ENCODE measurements at places on chromosomes 1 and 21.

DNA sequence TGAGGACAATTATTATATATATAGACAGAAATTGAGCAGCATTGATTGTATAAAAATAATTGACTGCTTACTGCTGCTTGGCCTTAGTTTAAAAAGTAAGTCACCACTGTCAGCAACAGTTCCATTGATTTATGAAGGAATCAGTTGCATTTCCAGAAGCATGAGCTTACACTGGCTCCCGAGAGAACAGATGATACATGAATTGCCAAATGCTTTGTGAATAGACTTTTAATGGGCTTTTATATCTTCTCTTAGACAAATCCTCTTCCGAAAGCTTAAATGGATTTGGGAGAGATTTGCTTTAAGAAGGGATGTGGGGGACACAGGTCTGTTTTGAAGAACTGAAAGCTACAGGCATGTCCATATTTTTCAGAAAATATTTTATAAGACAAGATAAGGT, 7.5 kb downstream of the FHAD1 start:
- no peak for DNase-seq

- no peak for DNase-seq
These were observed 56.1 kb downstream of the LMX1A start for GRCh38 chr1:165300400-165300903.

DNA sequence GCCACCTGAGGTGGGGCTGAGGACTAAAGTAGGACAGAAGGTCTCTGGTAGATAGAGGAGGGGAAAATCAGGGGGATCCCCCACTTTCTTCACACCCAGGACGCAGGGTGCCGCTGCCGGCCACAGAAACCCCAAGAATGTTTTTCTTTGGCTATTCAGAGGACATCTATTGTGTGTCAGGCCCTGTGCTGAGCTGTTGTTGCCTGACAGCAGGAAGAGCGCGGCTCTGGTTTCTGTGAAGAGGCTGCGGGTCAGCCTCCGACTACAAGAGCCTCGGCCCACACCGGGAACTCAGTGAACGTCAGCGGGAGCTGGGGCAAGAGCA, 407 bp upstream of the PIGV start:
- peak; percentile 81 for DNase-seq

GRCh38 chr1:230568008-230568407, 74.3 kb upstream of the COG2 start:
- DNase-seq = no peak

GRCh38 chr1:151318975-151319374, 8.2 kb downstream of the PI4KB start:
- no peak for DNase-seq

DNA sequence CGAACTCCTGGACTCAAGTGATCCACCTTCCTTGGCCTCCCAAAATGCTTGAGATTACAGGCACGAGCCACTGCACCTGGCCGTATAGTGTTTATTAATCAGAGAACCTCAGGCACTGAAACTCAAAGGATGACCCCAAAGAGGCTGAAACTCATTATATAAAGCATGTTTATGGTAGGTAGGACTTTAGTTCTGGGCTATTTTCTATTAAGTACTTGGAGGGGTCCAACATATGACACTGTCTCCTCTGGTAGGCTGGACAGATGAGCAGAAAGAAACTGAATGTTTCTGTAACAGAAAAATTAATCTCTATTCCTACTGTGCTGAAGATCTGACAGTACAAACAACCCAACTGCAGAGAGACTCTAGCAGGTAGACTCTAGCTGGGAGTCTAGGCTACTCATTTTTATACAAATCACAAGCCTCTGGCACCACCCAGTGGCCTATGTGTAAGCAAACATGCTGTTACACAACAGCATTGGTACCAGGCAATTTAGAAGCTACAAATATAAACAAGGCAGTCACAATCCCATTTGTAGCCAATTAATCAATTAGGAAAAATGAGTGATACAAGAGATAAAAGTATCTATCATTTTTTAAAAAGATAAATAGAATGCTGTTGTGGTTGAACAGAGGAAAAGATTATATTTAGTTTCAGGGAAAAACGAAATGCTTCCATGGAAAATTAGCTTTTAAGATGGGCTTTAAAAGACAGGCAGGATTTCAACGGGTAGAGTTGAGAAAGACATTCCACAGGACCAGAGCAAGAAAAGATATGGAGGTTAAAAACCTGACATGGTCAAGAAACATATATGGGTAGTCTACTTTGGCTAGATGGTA, 10.4 kb downstream of the DCAF8 start:
- DNase-seq = peak; percentile 52

DNA sequence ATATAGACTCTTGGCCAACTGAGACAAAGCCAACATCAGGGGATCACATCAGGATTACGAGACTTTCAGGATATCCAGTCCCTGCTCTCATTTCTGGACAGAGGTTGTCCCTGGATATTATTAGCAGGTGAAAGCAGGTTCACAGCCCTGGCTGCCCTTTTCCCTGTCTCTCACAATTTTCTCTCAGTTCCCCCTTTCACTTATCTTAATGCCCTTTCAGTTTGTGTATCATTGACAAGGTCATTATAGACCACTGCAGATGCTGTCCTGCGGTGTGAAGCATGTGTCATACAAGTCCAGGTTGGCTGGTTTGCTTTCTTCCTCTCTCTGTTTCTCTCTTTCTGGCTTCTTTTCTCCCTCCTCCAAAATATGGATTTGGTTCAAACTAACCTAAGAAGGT, 2.1 kb upstream of the KLHDC9 start:
- no peak for DNase-seq

DNA sequence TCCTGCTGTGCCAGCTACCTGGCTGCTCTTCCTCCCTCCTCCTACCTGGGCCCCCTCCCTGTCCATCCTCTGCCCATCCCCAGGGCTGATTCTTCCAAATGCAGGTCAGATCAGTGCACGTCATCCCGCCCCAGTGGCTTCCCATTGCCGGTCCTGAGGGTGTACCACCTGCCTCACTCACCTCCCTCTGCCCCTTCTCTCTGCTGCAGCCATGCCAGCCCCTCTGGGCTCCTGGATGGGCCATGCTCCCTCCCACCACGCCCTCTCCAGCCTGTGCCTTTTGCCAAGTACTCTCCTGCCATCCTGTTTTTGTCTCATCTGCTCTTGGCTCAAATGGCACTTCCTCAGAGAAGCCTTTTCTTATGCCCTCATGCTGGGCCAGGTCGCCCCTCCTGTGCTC, 95.8 kb downstream of the ARHGEF10L start:
- no peak for DNase-seq

- DNase-seq = no peak
These were observed 16.3 kb upstream of the CD2 start for GRCh38 chr1:116737855-116738321.

- no peak for DNase-seq
These were observed 12.1 kb downstream of the PLXNA2 start for GRCh38 chr1:208231881-208232661.

DNA sequence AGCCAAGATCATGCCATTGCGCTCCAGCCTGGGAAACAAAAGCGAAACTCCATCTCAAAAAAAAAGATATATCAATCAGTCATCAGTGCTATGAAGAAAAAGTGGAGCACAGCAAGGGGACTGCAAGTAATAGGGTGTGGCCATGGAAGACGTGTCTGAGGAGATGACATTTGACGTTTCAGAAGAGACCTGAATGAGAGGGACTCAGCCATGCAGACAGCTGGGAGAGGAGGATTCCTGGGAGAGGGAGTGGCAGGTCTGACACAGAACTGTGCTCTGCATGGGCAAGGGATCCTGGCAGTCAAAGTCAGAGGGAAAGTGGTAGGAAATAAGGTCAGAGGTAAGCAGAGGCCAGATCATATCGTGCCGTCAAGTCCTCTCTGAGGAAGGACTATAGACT, 3.3 kb downstream of the LAX1 start:
- DNase-seq = no peak

Data from effector memory CD8-positive, alpha-beta T cell (primary cell).